MM.1S (cell line): ENCODE measurements at places on chromosomes 1 and 21.

DNA sequence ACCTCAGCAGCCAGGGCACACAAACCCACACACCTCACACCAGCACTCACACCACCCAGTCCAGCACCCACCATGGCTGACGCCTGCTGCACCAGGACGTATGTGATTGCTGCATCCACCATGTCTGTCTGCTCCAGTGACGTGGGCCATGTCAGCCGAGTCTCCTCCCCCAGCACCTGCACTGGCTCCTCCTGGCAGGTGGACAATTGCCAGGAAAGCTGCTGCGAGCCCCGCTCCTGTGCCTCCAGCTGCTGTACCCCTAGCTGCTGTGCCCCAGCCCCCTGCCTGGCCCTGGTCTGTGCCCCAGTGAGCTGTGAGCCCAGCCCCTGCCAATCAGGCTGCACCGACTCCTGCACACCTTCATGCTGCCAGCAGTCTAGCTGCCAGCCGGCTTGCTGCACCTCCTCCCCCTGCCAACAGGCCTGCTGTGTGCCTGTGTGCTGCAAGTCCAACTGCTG lies at the start of gene KRTAP10-8:
Gene KRTAP10-8, plus strand, starts transcription at position 51 of the 458 bp plus-strand sequence. Its CDS starts 22 bp downstream, at position 73.
- no peak for DNase-seq

- no peak for DNase-seq
Measured at GRCh38 chr1:201164645-201165044, 10.4 kb upstream of the TMEM9 start.

GRCh38 chr21:38126666-38127303 lies 130.0 kb upstream of the KCNJ15 start:
- peak; percentile 78 for DNase-seq

GRCh38 chr1:195495720-195496635 lies 1112.3 kb downstream of the KCNT2 start:
- DNase-seq = peak; percentile 42

DNA sequence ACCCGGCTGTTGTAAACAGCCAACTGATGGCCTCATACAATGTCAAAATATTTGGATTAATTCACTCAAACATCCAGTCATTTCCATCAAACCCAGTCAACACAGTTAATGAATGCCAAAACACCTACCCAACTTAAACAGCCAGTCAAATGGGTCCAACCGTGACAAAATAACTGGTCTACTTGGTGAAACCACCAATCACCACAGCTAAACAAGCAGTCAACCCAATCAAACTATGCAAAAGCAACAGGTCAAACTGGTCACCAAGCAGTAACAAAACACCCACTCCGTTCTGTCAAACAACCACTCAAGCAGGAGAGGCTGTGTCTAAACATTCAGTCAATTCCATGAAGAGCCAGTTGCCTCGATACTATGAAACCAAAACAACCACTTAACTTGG lies 119.2 kb downstream of the FOXD2 start:
- DNase-seq = no peak
